ENCODE measurements at places on chromosomes 6 and 20.

DNA sequence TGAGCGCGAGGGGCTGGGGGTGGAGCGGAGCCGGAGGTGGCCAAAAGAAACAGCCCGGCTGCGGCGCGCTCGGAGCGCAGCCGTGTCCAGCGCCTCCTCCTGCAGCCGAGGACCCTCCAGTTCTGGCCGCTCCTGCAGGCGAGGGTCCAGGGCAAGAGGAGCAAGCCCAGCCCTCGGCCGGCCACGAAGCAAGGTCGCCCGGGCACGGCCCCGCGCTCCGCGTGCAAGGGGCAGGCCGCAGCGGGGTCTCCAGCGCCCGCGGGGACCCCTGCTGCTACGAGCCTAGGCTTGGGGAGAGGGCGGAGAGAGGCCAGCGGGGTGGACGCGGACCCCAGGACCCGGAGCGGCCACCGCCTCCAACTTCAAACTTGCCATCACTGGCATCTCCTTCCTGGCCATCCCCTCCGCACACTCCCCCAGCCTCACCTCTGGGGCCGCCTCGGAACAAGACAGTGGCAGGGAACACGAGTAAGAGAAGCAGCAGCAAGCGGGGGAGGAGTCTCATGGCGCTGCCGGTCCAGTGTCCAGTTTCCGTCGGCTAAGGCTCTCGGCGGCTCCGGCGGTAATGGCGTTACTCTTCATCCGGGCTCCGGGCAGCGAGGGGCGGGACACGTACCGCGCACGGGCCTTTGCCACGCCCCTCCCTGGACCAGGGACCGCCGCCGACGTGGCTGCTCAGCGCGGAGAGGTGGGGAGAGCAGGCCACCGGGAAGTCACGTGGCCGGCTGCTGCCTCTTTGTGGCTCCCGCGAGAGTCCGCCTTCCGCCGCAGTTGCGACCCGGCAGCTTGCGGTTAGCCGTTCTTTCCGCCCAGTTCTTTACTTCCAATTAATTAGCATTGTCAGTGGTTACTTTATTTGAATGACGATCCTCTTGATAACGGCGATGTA lies at the start of gene SSR1:
SSR1 (minus strand) TSS at position 584 of the 889 bp plus-strand sequence; CDS start at position 505, 79 bp downstream.
- DNase-seq, result peak; percentile 93

DNA sequence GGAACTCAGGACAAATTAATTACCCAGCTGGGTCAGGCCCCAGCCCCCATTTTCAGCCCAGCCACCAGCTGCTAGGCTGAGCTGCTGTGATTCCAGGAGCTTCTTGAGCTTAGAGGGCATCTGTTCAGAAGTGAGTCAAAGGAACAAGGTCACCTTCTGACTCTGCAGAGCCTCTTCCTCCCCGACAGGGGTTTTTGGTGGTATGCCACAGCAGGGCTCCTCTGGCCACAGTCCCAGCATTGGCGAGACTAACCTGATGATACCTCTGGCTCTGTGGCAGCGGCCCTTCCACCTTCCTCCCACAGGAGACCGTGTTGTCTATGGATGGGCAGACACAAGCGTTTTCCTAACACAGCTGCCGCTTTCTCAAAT lies 39.7 kb downstream of the ZC3H12D start:
- DNase-seq, result no peak

GRCh38 chr6:149065658-149066556 lies 251.6 kb upstream of the TAB2 start:
- DNase-seq, result no peak

DNA sequence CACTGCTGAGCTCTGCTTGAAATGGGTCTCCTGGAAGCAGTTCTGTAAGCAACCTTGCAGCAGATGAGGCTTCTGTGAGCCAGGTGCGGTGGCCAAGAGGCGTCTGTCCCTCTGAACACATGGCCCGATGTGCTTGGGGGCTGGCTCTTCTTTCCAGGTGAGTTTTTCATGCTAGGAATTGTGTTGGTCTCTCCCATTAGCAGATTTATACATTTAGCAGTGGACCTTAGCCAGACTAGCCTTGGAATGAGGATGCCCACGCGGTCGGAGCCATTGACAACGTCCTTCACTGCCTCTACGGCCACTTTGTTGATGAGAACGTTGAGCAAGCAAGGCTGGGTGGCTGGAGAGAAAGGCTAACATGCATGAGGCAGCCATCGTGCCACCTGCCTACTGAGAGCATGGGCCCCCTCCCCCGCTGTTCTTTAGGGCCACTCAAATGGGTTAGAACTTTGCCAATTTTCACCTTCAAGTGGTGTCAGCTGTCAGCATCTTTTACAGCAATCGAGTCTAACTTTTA lies 33.5 kb downstream of the ERMARD start:
- DNase-seq, result no peak

GRCh38 chr20:52231230-52231746 lies 39.7 kb upstream of the ZFP64 start:
- no peak for DNase-seq

DNA sequence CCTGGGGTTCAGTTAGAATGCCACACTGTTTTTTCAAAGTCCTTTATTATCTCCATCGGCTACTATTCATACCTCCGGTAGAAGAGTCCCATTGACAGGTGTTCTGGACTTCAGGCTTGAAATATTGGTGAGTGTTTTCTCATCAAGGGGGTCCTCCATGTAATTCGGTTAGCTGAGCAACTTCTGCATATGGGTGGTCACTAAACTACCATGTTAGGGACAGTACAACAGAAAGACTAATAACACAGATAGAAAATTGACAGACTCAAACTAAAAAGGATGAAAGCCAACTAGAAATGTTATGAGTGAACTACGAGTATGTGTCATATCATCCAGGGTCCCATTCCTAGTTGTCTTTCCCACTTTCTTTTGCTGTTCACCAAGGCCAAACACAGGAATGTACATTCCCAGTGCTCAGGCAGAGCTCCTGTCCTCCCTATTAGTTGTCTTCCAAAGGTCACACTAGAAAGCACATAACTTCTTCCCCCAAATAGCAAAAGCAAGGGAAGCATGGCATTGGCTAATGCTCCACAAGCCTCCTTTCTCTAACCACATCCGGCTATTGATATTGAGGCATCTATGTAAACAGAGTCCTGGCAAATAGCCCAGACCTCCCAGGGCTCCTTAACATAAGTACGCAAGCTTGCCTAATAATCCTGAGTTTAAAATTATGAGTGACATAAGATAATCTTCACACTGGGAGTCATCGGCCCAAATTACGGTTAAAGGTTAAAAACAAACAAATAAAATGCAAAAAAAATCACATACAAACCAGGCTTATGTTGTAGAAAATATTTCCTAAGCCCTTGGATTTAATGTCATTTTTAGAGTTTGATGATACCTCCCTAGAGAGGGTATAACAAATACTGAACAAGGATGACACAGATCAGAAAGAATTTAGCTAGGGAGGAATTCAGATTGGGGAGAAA lies 13.2 kb downstream of the CCN2 start:
- peak; percentile 95 for DNase-seq

- DNase-seq, result peak; percentile 25
Observed at GRCh38 chr6:166623318-166623717, 3.7 kb downstream of the RPS6KA2 start.

GRCh38 chr20:62068997-62069396 lies 3.3 kb upstream of the TAF4 start:
- DNase-seq, result peak; percentile 19

- no peak for DNase-seq
Observed at GRCh38 chr6:747921-748320, 55.0 kb upstream of the EXOC2 start.

DNA sequence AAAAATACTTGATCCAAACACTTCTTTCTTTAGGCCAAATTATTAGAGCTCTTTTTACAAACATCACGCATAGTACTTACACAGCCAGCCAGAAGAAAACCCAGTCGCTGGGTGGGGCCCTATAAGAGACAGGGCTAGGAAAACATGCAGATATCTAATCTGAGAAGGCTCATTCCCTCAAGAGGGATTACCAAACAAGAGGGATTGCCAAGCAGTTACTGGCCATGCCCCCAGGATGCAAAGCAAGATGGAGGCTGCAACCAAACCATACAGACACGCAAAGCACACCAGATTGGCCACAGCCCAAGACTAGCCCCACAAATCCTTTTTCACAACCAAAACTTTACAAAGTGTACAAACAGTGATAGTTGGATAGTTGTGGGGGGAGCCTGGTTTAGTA lies 1235.4 kb upstream of the GJE1 start:
- no peak for DNase-seq

- DNase-seq, result no peak
Observed at GRCh38 chr6:160396292-160396691, 48.1 kb downstream of the SLC22A3 start.

DNA sequence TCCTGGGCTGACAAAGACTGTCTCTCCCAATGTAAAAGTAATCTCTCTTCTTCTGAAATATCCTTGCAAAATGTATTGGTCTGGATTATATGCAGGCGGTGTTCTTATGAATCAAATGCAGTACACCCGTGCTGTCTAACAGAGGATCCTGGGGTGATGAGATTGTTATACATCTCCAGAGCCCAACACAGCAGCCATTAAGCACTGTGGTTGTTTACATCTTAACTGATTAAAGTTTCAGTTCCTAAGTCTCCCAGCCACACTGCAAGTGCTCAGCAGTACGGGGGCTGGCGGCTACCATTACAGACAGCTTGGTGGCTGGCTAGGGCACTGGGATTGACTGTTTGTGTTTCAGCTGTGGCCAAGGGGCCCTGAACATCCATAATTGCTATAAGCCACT lies 7.0 kb downstream of the UNC93A start:
- no peak for DNase-seq

- DNase-seq, result peak; percentile 100
Observed at GRCh38 chr6:111591370-111591900, 14.2 kb downstream of the TRAF3IP2 start.

DNA sequence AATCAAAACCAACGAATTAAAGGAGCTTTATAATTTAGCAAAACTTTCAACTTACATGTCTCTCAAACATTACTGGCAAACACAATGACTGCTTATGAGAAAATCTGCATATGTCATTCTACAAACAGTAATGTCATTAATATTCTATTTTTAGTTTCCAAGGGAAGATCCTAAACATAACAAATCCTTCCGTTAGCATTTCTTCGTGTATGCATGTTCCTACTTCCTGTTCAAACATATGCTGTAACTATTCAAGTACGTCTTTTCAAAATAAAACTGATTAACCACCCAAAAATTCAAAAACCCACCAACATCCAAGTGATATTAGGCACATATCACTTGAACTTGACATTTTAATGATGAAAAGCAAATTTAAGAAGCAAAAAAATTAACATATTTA lies 131.3 kb downstream of the HACE1 start:
- DNase-seq, result no peak

GRCh38 chr6:90136837-90137568 lies 159.6 kb downstream of the BACH2 start:
- DNase-seq, result no peak

GRCh38 chr6:157461000-157461915 lies 80.3 kb downstream of the ZDHHC14 start:
- no peak for DNase-seq

DNA sequence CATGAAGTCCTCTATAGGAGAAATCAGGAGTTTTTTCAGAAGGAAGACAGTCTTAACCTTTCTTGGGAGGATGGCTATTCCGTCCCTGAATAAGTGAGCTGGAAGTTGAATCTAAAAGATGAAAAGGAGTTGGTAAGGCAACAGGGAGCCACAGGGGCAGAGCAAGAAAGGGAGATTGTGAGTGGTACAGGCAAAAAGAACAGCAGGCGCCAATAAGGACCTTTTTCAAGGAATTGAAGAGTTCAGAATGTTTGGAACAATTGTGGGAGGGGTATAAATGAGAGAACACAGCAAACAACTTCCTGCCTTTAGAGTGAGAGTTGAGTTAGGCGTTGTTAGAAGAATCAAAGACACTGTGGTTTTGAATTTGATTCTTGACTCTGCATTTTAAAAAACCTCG lies 1003.7 kb downstream of the EPHA7 start:
- DNase-seq, result no peak

DNA sequence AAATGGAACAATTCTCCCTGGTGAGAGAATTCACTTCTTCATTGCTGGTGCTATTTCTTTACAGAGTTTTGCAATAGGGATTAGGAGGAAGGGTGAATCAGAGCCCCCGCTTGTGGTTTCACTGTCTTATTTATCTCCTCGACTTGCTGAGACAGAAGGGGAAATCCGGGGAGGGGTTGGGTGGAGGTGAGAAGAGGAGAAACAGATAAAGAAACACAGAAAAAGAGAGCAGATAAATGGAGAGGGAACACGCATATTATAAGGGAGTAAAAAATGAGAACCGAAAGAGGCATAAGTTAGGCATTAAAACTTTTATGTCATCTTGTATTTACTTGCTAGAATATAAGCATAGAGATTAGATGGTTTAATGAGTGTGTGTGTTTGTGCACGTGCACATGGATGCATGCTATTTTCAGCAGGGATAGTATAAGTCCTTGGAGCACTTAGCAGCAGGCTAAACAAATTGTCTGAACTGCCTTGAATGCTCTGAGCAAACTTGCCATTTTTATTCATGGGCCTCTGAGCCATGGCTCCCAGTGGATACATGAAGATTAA lies 105.0 kb downstream of the OLIG3 start:
- peak; percentile 12 for DNase-seq

DNA sequence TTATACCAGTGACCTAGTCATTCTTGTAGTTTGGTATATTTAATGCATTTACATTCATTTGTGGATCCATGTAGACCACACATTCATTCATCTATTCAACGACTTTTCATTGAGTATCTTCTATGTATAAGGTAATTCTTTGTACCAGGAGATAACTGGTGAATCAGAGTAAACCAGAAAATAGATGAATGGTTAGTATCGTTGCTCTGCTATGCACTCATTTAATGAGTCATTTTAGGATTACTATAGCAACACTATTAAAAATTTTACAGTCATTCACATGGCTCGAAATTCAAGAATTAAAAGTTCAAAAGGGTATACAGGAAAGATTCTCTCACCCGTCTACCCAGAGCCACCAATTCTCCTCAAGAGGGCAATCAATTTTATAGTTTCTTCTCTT lies 26.8 kb downstream of the DOK5 start:
- DNase-seq, result peak; percentile 38

GRCh38 chr20:57777911-57778310 lies 68.1 kb upstream of the PMEPA1 start:
- DNase-seq, result no peak

GRCh38 chr6:137571854-137572253 lies 77.7 kb upstream of the OLIG3 start:
- DNase-seq, result peak; percentile 32

DNA sequence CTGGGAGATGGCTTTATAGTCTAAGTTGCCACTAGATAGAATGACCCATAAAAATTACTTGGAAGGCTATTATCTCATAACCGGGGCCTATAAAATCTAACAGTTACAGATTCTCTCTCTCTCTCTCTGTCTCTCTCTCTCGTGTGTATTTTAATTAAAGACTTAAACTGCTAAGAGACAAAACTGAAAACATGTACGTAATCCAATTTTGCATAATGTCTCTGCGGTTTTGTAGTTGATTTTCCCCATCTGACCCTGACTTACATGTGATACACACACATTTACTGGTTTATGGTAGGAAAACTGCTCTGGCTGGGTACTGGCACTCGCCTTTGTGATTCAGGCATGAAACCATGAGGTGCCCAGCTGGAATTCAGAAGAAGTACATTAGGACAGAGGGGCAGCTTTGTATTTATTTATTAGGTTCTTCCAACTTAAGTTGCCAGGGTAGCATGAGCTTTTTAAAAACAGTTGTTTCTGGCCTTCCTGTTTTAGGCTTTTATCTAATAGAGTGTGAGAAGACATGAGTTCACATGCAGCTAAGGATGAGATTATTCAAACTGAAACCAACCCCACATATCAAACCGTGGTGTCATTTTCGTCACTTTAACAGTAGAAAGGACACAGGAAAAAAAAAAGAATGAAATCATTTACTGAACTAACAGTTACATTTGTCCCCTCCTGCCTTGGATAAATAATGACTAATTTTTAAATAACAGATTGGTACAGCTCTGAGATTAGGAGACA lies 182.5 kb downstream of the GMPR start:
- peak; percentile 32 for DNase-seq
